ENCODE measurements at places on chromosomes 4 and X.

DNA sequence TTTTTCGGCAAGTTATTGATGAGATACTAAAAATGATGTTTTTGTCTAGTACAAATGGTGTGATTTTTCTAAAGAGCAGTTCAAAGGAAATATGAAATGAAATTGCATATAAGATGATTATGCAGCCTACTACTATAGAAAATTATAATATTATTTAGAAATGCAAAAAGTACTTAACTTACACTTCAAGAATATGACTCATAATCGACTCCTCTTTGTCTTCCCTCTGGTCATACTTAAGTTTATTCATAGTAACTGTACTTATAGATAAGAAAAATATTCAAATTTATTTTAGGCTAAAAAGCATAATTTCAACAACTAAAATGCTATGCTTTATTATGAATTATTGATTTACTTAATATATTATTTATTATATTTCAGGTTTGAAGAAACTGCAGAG lies 33.2 kb downstream of the CEP44 start:
- DNase-seq: no peak

- no peak for DNase-seq
Observed at GRCh38 chrX:108020631-108021030, 24.2 kb upstream of the VSIG1 start.

DNA sequence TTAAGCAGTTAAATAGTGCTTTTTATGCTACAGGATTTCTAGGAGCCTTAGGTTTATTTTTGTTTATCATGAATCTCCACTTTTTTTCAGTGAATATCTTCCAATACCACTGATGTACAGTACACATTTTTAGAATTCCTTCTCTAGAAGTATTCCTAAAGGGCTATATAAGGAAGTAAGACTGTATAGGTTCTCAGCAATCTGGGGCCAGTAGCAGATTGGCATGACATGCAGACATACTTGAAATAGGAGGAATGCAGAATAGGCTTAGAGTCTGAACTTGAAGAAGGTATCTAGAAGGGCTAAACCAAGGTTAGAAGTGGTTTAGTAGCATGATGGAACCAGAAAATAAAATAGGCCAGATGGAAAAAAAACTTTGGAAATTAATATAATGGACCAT lies 29.8 kb downstream of the HEPH start:
- no peak for DNase-seq

DNA sequence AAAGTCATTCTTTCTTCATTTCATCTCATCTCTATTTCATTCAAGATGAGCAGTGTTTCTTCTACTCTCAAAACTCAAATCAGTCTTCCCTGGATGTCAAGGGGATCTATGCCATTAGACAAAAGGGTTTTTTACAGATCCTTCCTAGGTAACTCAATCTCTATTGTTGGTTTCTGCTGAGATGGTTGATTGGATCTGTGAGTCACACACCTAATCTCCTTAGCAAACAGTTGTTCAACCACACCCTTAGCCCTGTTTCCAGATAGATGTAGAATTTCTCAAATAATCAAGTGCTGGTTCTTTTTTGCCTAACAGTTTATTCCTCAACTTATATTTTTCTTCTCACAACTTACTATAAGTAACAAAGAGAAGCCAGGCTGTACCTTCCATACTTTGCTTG lies 200.5 kb downstream of the KDR start:
- DNase-seq: no peak

GRCh38 chr4:184814686-184815045 lies 11.1 kb downstream of the ACSL1 start:
- DNase-seq: no peak

GRCh38 chr4:183504930-183505610 lies at the start of gene ING2:
TSS of gene ING2 (plus strand) at chr4:183505058. CDS start at chr4:183505196, 138 bp downstream.
- DNase-seq: peak; percentile 70

DNA sequence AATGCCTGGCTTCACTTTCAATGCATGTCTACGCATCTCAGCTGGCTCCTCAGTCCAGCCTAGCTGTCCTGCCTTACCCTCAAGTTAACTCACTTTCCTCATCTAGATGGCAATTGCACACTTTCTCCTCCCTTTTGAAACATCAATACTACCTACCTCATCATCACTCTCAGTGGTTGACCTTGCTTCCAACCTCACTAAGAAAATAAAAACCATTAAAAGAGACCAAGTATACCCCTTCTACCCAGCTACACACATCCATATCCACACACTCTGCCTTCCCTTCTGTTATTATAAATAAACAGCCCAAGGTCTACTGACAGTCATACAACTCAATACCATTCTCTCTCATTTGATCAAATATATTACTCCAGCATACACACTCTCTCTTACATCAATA lies 21.5 kb downstream of the SLC10A7 start:
- no peak for DNase-seq

- DNase-seq: no peak
Observed at GRCh38 chrX:17441965-17442364, 67.0 kb downstream of the NHS start.

DNA sequence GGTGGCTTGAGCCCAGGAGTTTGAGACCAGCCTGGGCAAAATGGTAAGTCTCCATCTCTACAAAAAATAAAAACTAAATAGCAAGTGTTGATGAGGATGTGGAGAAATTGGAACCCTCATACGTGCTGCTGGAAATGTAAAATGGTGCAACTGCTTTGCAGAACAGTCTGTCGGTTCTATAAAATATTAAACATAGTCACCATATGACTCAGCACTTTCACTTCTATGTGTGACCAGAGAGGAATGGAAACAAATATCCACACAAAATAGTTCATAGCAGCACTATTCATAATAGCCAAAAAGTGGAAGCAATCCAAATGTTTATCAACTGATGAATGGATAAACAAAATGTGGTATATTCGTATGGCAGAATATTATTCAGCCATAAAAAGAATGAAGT lies 60.8 kb upstream of the FMR1 start:
- DNase-seq: no peak

GRCh38 chrX:115362334-115363095 lies 73.0 kb downstream of the LUZP4 start:
- DNase-seq: no peak

- DNase-seq: no peak
Observed at GRCh38 chr4:98687876-98688275, 29.5 kb upstream of the TSPAN5 start.

DNA sequence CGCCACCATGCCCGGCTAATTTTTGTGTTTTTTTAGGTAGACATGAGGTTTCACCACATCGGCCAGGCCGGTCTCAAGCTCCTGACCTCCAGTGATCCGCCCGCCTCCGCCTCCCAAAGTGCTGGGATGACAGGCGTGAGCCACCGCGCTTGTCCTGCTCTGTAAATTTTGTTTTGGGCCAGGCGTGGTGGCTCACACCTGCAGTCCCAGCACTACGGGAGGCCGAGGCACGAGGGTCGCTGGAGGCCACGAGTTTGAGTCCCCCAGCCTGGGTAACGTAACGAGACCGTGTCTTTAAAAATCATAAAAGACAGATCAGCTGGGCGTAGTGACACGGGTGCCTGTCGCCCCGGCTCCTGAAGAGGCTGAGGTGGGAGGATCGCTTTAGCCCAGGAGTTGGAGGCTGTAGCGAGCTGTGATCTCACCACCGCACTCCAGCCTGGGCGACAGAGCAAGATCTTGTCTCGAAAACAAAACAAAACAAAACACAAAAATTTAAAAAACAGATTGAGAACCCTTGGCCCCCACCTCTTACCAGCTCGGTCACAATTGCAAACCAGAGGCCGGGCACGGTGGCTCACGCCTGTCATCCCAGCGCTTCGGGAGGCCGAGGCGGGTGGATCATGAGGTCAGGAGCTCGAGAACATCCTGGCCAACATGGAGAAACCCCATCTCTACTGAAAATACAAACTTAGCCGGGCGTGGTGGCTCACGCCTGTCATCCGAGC lies 34.0 kb upstream of the PPP2R3B start:
- no peak for DNase-seq

- peak; percentile 39 for DNase-seq
Observed at GRCh38 chrX:8971116-8971515, 62.8 kb downstream of the FAM9B start.

GRCh38 chrX:25737540-25737939 lies 400.6 kb upstream of the MAGEB18 start:
- DNase-seq: no peak

DNA sequence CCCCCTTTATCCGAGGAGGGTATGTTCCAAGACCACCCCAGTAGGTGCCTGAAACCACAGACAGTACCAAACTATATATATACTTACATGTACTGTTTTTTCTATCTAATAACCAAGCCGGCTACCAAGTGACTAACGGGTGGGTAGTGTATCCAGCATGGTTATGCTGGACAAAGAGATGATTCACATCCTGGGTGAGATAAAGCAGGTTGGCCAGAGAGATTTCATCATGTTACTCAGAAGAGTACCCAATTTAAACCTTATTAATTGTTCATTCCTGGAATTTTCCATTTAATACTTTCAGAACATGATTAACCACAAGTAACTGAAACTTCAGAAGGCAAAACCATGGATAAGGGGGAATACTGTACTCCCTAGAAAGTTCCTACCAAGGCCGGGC lies 46.5 kb downstream of the RFC1 start:
- DNase-seq: no peak

DNA sequence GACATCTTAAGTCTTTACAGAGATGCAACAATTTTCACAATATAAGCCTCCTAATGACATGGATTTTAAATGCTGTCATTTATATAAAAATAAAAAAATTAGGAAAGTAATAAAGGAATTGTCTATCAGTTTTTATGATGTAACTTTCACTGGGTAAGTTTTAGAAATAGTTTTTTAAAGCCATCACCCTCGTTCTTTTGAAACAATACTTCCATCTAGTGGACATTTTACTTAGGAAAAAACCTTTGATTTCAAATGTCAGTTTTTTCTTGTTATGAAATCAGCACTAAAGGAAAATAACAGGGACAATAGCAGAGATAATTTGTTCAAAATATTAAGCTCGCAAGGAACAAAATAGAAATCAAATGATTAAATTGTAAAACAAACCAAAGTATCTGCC lies 24.3 kb upstream of the NDNF start:
- DNase-seq: peak; percentile 32

- no peak for DNase-seq
Observed at GRCh38 chr4:6509587-6509986, 37.2 kb upstream of the PPP2R2C start.

DNA sequence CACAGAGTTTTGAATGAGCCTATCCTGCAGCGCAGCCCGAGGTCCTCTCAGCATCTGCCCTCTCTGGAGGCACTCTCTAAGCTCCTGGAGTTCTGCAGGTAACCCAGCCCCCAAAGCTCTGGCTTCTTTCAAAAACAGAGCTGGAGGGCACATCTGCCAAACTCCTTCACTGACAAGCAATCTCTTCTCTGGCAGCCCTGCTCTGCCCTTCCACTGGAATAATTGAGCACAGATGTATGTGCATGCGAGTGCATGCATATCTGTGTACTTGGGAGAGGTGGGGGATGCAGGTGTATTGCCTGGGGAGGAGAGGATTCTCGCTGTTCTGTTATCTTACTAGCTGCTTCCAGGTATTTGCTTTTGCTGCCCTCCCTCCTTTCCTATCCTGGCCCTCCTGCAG lies 22.2 kb upstream of the PLP1 start:
- DNase-seq: no peak

DNA sequence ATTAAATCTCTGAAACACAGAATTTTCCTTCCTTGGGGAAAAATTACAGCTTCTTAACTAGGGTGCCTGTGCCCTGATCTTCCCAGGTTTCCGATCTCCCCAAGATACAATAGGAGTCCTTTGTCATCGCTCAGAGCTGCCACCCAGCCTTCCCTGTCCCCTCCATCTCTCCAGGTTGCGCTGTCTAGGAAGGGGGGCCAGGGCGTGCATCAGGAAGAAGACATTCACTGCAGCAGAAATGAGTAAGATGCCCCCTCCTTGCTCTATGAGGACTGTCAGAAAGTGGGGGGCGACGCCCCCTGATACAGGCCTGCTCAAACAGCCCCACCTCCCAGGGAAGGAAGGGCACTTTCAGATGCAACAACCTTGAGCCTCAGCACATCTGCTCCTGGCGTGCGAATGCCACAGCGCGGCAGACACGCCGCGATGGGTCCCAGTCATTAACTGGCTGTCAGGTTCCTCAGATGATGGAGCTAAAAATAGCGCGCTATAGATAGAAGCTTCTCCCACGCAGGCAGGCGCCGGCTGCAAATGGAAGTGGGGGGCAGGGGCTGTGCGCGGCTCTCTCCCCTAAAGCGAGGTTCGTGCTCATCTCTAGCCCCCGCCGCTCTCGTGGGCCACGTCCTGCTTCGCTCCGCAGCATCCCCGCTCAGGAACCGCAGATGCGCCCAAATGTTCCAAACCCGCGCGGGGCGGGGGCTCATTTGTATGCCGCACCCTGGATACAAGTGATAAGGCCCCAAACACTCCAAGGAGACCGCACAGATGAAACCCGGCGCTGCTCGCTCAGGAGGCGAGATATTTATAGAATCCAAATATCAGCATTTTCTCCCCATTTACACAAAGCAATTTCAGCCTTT lies 57.6 kb upstream of the LGI2 start:
- DNase-seq: peak; percentile 11
